CMK (cell line): ENCODE measurements at places on chromosomes 12 and 14.

DNA sequence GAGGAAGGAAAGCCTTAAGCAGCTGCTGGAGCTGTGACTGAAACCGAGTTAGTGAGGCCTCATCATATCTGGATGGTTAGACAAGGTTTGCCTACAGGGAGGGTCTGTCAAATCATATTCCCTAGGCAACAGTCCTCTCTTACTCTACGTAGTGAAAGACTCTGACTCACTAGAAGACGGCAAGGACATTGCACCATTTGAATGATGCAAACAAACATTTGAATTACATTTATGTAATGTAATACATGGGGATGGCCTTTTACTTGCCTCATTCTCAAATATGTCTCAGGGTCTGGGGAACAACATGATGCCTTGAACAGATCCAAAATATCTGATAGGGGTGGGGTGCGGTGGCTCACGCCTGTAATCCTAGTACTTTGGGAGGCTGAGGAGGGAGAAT is 29.8 kb upstream of the STRAP start:
- DNase-seq: no peak

- no peak for DNase-seq
These were observed at the start of gene FLVCR2 for GRCh38 chr14:75578102-75578785. Gene FLVCR2, plus strand, starts transcription at chr14:75578620. Its CDS starts 353 bp downstream, at chr14:75578973.

GRCh38 chr12:54680374-54680773 is 32.2 kb upstream of the DCD start:
- peak; percentile 2 for DNase-seq

- DNase-seq: no peak
These were observed 17.3 kb upstream of the TMPRSS12 start for GRCh38 chr12:50825372-50825838.

GRCh38 chr12:127711108-127711507 is 555.9 kb upstream of the TMEM132C start:
- no peak for DNase-seq

DNA sequence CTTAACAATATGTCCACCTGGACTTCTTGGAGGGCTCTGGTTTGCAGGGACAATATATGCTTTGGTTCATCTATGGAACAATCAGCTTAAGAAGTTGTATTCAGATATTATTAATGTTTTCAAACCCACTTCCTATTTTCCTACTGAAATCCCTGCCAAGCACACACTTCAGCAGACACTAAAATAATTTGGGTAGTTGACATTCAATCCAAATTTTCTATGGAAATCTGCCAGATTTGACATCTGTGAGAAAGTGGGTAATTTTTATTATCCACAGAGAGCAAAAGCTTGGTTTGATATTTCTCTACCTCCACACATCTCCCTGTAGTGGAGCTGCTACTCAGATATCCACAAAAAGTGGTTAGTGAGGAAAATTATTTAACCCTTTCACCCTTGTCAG is 378.8 kb upstream of the SOX5 start:
- no peak for DNase-seq

GRCh38 chr12:124805050-124805449 is 58.6 kb downstream of the SCARB1 start:
- no peak for DNase-seq

DNA sequence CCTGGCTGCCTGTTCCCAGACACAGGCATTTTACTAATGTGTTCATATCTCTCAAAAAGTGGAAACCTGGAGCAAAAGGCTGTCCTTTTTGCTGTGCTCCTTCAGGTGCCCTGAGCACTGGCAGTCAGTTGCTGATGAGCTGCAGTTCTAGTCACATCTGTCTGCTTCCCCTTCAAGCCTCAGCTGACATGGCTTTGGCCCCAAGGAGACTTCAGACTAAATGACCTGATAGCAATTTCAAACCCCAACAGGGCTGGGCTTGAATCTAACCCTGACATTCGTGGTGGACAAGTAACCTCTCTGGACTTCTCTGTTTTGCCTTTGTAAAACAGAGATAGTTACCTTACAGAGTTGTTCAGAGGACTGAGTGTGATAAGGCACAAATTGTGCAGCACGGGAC is 5.7 kb downstream of the SERPINA9 start:
- DNase-seq: no peak

DNA sequence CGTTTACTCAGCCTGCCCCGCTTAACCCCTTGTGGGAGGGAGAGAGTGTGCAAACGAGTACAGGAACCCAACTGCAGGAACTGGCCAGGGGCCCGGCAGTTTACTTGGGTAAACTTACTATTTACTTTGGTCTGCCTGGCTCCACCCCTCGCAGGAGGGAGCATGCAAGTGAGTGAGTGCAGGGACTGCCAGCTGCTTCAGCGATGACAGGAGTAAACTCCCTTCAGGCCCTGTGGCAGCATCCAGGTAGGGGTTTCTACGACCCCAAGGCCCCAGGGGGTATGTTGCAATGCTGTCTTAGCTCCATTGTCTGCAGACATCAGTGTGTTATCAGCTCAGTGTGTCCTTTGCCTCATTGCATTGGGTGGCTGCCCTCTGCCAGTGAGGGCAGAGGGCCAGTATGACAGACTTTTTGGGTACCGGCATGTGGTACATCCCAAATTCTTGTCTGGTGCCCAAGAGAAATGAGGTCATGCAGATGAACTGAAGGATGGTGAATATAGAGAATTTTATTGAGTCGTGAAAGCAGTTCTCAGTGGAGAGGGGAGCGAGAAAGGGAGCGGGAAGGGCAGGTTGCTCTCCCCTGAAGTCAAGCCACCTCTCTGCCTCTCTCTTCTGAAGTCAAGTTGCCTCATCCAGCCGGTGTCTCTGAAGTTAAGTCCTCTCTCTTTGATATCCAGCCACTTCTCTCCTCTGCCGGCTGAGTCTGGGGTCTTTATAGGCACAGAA is 181.8 kb downstream of the FUT8 start:
- DNase-seq: no peak

GRCh38 chr12:14216405-14217294 is 148.8 kb upstream of the ATF7IP start:
- DNase-seq: no peak

- no peak for DNase-seq
These were observed 7.4 kb upstream of the KTN1 start for GRCh38 chr14:55572578-55572977.

DNA sequence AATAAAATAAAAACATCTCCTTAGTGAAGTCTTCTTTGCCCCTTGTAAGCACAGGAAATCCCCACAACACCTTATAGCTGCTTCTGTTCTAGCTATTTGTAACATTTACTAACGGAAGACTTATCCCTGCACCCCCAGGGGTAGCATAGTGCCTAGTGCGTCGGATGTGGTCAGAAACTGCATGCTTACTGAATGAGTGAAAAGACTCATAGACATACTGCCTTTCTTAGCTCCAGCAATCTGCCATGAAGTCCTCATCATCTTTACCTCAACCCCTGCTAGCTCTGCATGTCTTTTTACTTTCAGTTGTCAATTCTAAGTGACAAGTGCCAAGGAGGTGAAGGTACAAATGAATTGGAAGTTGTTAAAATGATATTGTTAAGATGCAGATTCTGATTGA is 12.9 kb downstream of the RIOX1 start:
- DNase-seq: no peak

GRCh38 chr12:131105351-131105735 is 151.6 kb downstream of the ADGRD1 start:
- DNase-seq: no peak

DNA sequence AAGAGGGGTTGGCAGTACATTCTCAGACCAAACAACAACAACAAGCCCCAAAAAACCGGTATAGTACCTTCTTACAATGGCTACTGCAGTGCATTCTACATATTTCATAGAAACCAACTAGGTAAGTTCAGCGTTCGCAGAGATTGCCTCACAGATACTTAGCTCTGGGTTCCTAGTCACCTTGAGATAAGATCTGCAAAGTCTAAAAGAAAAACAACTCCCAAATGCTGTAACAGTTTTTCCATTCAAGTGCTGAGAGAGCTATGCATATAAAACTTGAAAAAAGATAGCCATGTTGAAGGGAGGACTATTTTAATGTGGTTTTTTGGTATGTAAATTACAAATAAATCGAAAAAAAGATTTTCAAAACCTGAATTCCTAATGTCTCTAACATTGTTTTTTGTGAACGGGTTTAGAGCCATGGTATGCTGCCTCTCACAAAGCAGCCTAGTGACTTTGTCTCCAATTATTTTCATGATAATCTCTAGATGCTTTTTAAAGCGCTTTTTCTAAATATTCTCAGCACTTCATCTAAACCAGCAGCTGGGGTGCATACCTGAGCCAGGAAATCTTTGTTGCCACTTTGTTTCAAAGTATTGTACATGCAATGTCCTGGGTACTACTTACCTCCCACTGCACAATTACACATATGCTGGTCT is 56.6 kb upstream of the CRACR2A start:
- DNase-seq: no peak

- DNase-seq: peak; percentile 68
These were observed 3.2 kb downstream of the MLXIP start for GRCh38 chr12:122081697-122082221.

DNA sequence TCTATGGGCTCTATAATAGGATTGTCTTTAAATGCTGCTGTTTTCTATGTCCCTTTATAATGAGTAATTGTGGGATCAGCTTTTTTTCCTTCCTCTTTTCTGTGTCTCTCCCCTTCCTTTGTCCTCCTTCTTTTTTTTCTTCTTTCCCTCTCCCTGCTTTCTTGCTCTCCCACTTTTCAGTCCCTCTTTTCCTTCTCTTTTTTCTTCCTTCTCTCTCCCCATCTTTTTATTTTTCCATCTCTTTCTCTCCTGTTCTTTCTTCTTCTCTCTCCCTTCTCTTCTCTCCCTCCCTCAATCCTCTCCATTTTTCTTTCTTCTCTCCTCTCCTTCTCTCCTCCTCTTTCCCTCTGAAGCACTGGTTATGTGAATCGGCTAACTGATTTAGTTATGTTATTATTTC is 62.5 kb upstream of the RD3L start:
- DNase-seq: no peak

DNA sequence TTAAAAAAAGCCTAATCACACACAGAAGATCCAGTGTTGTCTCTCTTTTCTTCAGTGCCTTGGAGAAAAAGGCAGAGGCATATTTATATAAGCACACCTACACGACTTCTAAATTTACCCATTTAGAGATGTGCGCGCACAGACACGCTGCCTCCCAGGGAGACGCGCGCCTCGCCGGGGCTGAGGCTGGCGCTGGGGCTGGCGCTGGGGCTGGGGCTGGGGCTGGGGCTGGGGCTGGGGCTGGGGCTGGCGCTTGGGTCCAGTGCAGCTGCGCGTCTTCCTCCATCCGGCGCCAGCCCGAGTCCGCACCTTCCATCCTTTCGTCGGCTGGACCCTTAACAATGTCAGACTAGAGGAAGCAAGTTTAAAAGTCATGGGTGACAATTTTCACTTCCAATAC is 118.4 kb upstream of the ARID2 start:
- DNase-seq: no peak

GRCh38 chr12:95699579-95699978 is 91.0 kb downstream of the NTN4 start:
- DNase-seq: no peak

DNA sequence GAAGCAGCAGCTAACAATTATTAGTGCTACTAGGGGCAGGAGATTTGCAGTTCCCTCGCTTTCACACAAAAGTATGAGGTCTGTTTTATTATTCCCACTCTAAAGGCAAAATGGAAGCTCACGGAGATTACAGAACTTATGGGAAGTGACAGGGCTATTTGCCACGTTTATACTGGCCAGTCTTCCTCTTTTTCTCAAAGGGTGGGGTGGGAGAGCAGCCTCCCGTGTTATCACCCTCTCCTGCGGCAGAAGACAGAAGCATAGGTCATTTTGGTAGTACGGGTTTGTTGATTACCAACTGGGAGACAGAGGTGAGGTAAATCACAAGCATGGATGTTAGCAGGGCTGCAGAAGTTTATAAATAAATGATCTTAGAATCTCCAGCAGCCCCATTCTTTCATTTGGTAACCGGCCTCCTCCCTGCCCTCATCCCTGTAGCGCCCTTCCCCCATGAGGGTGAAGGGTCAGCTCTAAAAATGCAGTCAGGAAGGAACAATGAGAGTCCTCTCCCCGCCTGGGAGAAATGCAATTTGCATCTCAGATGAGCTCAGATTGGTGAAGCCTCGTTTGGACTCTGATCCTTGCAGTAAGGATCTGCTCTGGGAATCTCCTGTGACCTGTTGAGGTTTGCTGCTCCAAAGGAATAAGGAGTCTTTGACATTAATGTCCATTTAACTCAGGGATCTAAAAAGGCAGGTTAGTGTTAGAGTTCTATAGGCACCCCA is 44.7 kb upstream of the SINHCAF start:
- DNase-seq: no peak

DNA sequence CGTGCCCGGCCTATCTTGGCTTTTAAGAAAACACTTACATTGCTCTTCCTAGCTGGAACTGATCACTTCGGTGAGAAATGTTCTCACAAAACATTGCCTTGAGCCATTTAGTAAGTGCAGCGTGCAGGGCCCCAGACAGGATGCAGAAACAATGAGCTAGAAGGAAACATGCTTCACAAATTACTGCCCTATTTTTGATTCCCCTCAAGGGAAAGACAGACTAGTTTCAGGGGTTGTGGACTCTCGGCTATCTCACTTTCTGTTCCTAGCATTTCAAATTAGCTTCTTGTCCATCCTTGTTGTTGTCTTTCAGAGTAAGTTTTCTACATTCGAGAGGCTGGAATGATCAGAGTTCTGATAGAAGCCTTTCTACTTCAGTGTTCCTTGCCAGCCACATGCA is 21.6 kb downstream of the TGFB3 start:
- no peak for DNase-seq

- DNase-seq: no peak
These were observed 6.8 kb downstream of the EMP1 start for GRCh38 chr12:13203034-13203922.

DNA sequence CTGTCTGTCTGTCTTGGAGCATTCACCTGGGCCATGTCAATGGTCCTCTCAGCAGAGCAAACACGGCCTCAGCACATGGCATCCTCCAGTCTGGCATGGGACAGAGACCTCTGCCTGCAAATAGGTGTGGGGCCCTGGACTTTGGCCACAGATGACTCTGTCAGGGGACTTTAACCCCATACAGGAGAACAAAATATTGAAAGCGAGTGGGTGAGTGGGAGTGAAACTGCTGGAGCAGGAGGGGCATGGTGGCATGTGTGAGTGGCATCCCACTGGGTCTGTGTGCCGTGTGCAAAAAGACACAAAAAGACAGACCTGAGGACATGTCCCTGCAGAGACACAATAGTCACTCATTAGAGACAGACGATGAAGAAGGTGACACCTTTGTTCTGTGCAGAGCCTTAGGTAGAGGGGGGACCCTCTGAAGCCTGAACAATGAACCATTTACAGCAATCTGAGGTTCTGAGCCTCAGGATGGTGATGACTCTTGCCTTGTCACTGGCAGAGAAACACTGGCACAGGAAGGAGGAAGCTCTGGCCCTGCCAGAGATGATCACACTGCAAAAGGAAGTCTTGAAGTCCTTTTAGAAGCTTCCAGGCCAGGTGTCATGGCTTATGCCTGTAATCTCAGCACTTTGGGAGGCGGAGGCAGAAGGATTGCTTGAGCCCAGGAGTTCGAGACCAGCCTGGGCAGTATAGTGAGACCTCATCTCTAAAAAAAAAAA is 7.5 kb downstream of the LAG3 start:
- no peak for DNase-seq

- no peak for DNase-seq
These were observed 35.2 kb upstream of the DCD start for GRCh38 chr12:54683398-54683797.

- DNase-seq: no peak
These were observed 77.1 kb upstream of the ANKS1B start for GRCh38 chr12:100061814-100062213.
